ENCODE measurements at places on chromosomes 2 and 18. TPM values are rescaled to one million over a fixed set of nuclear protein-coding genes. Genes with fewer than 3 reads are reported as not detected.

DNA sequence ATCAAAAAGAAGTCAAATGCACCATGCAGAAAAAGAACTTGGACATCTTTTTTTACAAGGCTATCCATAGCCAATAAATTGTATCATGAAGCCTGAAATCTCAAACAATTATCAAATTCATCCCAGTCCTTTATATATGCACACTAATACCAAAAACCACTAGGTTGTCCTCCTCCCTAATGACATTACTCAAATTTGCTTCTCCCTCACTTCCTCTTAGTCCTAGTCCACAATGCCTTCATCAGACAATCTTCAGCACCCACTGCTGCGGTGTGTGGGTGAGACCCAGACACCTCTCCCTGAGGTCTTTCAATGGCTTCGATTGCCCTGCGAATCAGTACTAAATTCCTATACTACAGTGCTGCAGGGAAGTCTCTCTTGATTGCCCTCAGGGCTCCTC is 58.1 kb downstream of the CLASP1 start:
- DNase-seq, result no peak
- no peak overlapping the region for H3K4me3 ChIP-seq
- H3K36me3 ChIP-seq, result no peaks in the 10 kb centered on the region
- H3K27ac ChIP-seq, result no peak overlapping the region
- H3K4me1 ChIP-seq, result peaks cover 12% of the 10 kb centered on the region
- no peaks in the 10 kb centered on the region for H3K27me3 ChIP-seq

- H3K27ac ChIP-seq, result no peak overlapping the region
- no peak for DNase-seq
- no peaks in the 10 kb centered on the region for H3K27me3 ChIP-seq
- no peaks in the 10 kb centered on the region for H3K36me3 ChIP-seq
Observed at GRCh38 chr2:27092696-27093429, 6.3 kb downstream of the KHK start.

DNA sequence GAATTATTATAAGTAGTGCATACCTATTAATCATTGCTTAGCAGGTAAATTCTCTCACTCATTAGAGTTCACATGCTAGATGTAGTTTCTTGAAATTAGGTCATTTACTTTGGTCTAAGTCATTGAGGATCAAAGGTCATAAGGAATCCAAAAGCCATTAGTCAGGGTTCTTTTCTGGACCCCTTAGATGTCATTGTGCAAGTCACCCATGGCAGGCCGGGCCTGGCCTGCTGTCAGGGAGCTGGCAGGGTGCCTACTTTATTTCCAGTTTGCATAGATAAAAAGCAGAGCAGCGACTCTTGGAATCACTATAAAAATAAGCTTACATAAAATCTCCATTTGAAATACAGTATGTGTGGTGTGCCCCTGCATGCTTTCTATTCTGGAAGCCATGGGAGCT is 91.3 kb downstream of the MEIS1 start:
- DNase-seq, result no peak
- no peaks in the 10 kb centered on the region for H3K27me3 ChIP-seq
- no peak overlapping the region for H3K4me3 ChIP-seq
- H3K27ac ChIP-seq, result no peak overlapping the region
- no peaks in the 10 kb centered on the region for H3K36me3 ChIP-seq
- H3K4me1 ChIP-seq, result peaks cover 10% of the 10 kb centered on the region

DNA sequence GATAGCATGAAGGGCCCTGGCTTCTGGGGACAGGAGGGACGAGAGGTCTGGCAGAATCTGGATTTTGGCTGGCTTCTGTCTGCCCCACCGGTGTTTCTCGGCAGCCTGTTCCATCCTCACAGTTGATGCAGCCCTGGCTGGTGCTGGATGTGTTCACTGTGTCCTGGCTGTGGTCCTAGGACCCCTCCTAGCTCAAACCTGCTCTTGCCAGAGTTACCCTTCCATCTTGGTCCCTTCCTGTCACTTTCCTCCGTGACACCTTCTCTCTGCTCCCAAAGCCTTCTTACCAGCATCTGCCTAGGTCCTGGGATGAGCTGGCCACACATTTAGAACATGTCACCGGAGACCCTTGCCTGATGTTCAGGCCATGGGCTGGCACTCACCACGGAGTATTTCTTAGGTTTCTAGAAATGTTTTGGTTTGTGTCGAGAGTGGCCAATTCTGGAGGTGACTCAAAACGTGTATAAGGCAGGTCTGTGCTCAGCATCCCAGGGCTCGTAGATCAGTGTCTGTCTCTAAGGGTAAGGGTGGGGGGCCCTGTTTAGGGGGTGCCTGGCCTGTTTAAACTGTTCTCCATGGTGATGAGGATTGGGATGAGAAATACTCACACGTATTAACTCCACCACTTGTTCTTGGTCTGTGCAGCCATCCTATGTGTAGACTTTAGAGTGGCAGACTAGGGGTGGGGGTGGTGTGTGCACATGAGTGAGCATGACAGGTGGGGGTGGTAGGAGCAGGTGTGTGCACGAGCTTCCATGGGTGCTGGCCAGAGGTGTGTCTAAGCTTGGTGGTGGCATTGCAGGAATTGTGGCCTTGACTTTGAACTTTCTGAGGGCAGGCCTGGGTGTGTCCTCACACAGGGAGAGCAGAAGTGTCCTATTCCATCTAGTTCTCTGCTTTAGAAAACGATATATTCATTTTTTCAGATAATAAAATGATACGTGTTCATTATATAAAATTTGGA is 162.7 kb downstream of the DYSF start:
- H3K27ac ChIP-seq, result peak overlapping the region; percentile 79
- peaks cover 20% of the 10 kb centered on the region for H3K4me1 ChIP-seq
- H3K36me3 ChIP-seq, result peaks cover 17% of the 10 kb centered on the region
- no peaks in the 10 kb centered on the region for H3K27me3 ChIP-seq
- H3K4me3 ChIP-seq, result no peak overlapping the region

DNA sequence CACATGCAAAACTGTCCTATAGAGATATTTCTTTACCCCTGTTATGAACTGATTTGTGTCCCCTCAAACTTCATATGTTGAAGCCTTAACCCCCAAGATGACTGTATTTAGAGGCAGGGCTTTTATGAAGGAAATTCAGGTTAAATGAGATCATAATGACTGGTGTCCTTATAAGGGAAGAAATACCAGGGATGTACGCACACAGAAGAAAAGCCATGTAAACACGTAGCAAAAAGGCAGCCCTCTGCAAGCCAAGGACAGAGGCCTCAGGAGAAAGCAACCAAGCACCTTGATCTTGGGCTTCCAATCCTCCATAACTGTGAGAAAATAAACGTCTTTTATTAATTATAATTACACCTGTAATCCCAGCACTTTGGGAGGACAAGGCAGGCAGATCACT is 101.3 kb upstream of the NDUFV2 start:
- H3K36me3 ChIP-seq, result no peaks in the 10 kb centered on the region
- H3K27me3 ChIP-seq, result no peaks in the 10 kb centered on the region
- H3K27ac ChIP-seq, result no peak overlapping the region
- DNase-seq, result no peak
- peaks cover 5% of the 10 kb centered on the region for H3K4me1 ChIP-seq

DNA sequence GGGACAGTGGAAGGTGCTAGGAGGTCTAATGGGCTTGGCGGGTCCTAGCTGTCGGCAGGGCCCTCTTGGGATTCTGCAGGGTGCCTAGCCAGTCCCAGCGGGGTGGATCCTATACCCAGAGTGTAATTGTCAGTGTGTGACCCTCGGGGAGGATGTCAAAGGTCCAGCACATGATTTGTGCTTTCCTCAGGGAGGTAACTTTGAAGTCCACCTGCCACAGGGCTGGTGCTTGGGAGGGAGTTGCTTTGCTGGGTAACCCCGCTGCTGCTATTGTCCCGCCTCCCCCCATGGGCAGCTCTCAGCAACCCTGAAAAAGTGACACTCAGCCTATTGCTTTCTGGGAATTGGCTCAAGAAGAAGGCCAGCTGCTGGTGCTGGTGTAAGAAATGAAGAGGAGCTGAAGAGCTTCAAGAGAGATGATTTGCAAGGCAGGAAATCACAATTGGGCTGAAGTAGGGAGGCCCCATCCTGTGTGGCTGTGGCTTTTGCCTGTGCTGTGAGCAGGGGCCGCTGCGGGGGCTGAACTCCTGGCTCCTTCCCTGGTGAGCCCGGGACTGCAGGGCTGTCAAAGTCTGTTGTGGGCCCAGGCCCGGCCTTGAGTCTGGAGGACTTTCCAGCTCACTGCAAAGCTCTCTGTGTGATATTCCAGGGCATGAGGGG is 36.4 kb downstream of the EMILIN2 start:
- H3K4me1 ChIP-seq, result peaks cover 7% of the 10 kb centered on the region
- no peaks in the 10 kb centered on the region for H3K27me3 ChIP-seq
- H3K27ac ChIP-seq, result no peak overlapping the region
- H3K4me3 ChIP-seq, result no peak overlapping the region

GRCh38 chr18:58606236-58606635 is 22.7 kb downstream of the ALPK2 start:
- no peaks in the 10 kb centered on the region for H3K4me1 ChIP-seq
- no peaks in the 10 kb centered on the region for H3K36me3 ChIP-seq
- DNase-seq, result no peak
- H3K27ac ChIP-seq, result no peak overlapping the region
- H3K4me3 ChIP-seq, result no peak overlapping the region

- no peaks in the 10 kb centered on the region for H3K27me3 ChIP-seq
- DNase-seq, result no peak
- no peak overlapping the region for H3K4me3 ChIP-seq
- no peaks in the 10 kb centered on the region for H3K36me3 ChIP-seq
- H3K27ac ChIP-seq, result no peak overlapping the region
Observed at GRCh38 chr2:69086466-69086865, 73.5 kb downstream of the ANTXR1 start.

DNA sequence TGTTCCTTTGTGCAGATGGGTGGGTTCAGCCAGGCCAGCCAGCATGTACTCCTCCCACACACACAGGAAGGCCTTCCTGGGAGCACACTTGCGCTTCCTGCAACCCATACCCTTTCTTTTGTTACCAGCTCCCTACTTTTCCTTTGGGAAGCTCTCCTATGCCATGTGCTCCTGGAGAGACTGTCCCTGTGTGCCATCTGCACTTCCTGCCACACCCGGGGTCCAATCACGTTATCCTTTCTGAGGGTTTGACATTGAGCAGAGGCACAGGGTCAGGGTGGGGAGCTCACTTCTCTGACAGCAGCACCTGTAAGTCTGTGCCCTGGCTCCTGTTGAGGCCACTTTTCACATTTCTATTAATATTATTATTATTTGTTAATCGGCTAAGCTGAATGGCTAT is 62.9 kb downstream of the COPS8 start:
- H3K27me3 ChIP-seq, result no peaks in the 10 kb centered on the region
- no peak for DNase-seq
- no peaks in the 10 kb centered on the region for H3K4me1 ChIP-seq

DNA sequence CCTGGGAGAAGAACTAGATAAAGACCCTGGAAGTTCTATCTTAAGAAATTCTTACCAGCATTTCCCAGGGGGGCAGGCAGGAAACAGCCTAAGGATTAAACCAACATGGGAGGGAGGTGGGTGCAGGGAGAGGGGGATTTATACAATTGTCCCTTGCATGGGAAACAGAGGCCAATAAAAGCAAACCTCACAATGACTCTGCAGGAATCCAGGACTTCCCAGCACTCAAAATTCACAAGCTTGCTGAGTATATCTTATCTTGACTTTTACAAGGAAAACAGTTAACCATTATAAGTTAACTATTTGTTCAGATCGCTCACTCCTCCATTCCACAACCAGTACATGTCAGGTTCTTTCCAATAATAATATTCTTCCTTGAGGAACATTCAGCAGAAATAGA is 241.3 kb downstream of the MREG start:
- no peaks in the 10 kb centered on the region for H3K27me3 ChIP-seq
- no peaks in the 10 kb centered on the region for H3K36me3 ChIP-seq
- no peak overlapping the region for H3K27ac ChIP-seq
- no peak for DNase-seq
- no peaks in the 10 kb centered on the region for H3K4me1 ChIP-seq

GRCh38 chr2:231475965-231476364 is 11.7 kb upstream of the NCL start:
- H3K27me3 ChIP-seq, result no peaks in the 10 kb centered on the region
- H3K4me1 ChIP-seq, result no peaks in the 10 kb centered on the region
- H3K27ac ChIP-seq, result no peak overlapping the region
- H3K36me3 ChIP-seq, result no peaks in the 10 kb centered on the region
- H3K4me3 ChIP-seq, result no peak overlapping the region
- DNase-seq, result no peak

- no peaks in the 10 kb centered on the region for H3K4me1 ChIP-seq
- H3K27ac ChIP-seq, result no peak overlapping the region
- no peaks in the 10 kb centered on the region for H3K27me3 ChIP-seq
- peaks cover 9% of the 10 kb centered on the region for H3K36me3 ChIP-seq
- DNase-seq, result no peak
Observed at GRCh38 chr2:178136321-178137025, 24.2 kb downstream of the RBM45 start.

- H3K4me3 ChIP-seq, result no peak overlapping the region
- H3K27ac ChIP-seq, result no peak overlapping the region
- no peaks in the 10 kb centered on the region for H3K36me3 ChIP-seq
- no peak for DNase-seq
- no peaks in the 10 kb centered on the region for H3K4me1 ChIP-seq
- H3K27me3 ChIP-seq, result no peaks in the 10 kb centered on the region
Observed at GRCh38 chr2:8268172-8268783, 413.6 kb upstream of the ID2 start.

DNA sequence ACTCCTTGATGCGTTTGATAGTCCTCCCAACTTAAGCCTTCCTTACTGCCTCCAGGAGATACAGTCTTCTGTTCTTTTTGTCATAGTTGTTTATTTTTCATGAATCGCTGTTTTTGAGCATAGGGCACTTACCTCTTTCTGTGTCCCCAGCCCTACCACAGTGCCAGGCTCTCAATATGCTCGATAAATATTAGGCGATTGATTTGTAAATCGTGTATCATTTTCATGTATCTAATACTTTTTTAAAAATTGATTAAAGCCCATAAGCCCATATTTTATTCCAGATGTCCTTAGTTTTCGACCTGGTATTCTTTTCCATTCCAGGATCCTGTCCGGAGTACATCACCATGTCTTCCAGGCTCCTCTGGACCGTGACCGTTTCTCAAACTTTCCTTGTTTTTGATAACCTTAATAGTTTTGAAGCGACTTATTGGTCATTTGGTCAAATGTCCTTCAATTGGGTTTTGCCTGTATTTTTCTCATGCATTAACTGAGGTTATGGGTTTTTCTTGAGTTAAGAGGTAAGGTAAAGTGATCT is 444 bp upstream of the MMADHC start:
- peak overlapping the region; percentile 64 for H3K4me3 ChIP-seq
- DNase-seq, result no peak

BOLA3 gene
- 23.9 TPM for total RNA-seq

IL37 gene
- total RNA-seq, result not detected

CELF4 gene
- total RNA-seq, result 1.4 TPM

TMEM150A gene
- total RNA-seq, result 45.8 TPM

FEV gene
- not detected for total RNA-seq

TUBA4B gene
- 3.4 TPM for total RNA-seq

PLB1 gene
- total RNA-seq, result 3.6 TPM

PTPRN gene
- not detected for total RNA-seq

MYOM1 gene
- total RNA-seq, result 1.2 TPM

Data from upper lobe of left lung (tissue), 6 donors.